ENCODE measurements at places on chromosomes 7 and 10. TPM values are rescaled to one million over a fixed set of nuclear protein-coding genes. Genes with fewer than 3 reads are reported as not detected.

SPAG6 gene
- polyA plus RNA-seq = 2.1 TPM

- H3K27me3 ChIP-seq = peaks cover 38% of the 10 kb centered on the region
- DNase-seq = no peak
- H3K4me3 ChIP-seq = peak overlapping the region; percentile 28
- no peak overlapping the region for H3K27ac ChIP-seq
Measured at GRCh38 chr7:6530626-6531491, 20.4 kb downstream of the GRID2IP start.

ZNF800 gene
- 22.4 TPM for polyA plus RNA-seq

SPDYE11 gene
- 0.82 TPM for polyA plus RNA-seq

RPEL1 gene
- 0.11 TPM for polyA plus RNA-seq

DNA sequence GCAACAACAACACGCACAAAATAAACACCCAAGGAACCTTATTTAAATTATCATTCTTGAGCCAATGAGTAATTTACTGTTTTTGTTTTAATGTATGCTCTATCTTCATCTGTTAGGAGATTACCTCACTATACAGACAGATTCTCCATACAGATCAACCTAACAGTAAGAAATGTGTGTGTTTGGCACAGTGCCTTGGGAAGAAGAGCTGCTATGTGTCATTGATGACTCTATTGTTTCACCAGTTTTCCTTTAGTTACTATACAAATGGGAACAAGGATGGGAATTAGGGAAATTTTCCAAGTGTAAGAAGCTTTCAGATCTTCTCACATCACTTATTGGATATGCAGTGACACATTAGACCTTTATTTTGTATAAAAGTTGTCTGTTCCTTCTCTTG is 640.3 kb downstream of the NRG3 start:
- H3K4me3 ChIP-seq = no peak overlapping the region
- DNase-seq = no peak
- H3K36me3 ChIP-seq = no peaks in the 10 kb centered on the region
- H3K27me3 ChIP-seq = no peaks in the 10 kb centered on the region
- no peak overlapping the region for H3K27ac ChIP-seq
- H3K4me1 ChIP-seq = no peaks in the 10 kb centered on the region

DNA sequence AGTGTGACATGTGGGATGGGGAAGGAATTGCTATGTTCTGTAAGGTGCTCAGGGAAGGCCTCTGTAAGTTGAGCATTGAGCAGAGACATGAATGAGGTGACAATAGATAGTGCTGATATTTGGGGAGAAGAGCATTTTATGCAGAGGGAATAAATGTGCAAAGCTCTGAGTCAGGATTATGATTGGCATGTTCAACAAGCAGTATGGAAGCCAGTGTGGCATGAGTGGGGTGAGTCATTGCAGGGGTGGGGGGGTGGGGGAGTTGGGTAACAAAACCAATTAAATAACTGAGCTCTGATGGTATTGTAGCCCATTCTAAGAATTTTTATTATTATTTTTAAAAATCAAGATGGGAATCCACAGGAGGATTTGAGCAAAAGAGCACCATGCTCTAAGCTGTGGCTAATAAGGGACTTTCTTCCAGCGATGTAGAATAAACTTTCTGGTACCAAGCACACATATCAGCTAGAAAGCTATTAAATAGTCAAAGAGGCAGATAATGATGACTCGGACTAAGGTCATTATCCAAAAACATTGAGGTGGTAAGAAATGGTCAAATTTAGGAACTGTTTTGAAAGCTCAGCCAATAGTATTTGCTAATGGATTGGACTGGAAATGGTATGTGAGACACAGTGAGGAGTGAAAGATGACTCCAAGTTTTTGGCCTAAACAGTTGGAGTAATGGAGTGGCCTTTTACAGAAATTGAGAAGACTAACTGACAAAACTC is 96.4 kb downstream of the PRKG1 start:
- no peak overlapping the region for H3K27ac ChIP-seq
- DNase-seq = no peak
- H3K36me3 ChIP-seq = no peaks in the 10 kb centered on the region
- H3K4me3 ChIP-seq = no peak overlapping the region

SYNPO2L gene
- polyA plus RNA-seq = 1.0 TPM

DNA sequence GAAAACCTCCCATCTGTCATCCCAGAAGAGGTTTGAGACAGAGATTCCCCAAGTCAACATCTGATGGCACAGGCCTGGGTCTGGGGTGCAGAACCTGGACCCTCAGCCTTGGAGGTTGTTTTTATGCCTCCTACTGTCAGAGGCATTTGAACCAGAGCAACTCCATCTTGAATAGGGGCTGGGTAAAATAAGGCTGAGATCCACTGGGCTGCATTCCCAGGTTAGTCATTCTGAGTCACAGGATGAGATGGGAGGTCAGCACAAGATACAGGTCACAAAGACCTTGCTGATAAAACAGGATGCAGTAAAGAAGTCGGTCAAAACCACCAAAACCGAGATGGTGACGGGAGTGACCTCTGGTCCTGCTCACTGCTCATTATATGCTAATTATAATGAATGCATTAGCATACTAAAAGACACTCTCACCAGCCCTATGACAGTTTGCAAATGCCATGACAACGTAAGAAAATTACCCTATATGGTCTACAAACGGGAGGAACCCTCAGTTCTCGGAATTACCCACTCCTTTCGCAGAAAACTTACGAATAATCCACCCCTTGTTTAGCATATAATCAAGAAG is 92.0 kb downstream of the ITGA8 start:
- H3K36me3 ChIP-seq = no peaks in the 10 kb centered on the region
- no peak overlapping the region for H3K27ac ChIP-seq
- H3K27me3 ChIP-seq = no peaks in the 10 kb centered on the region
- no peak overlapping the region for H3K4me3 ChIP-seq

DNA sequence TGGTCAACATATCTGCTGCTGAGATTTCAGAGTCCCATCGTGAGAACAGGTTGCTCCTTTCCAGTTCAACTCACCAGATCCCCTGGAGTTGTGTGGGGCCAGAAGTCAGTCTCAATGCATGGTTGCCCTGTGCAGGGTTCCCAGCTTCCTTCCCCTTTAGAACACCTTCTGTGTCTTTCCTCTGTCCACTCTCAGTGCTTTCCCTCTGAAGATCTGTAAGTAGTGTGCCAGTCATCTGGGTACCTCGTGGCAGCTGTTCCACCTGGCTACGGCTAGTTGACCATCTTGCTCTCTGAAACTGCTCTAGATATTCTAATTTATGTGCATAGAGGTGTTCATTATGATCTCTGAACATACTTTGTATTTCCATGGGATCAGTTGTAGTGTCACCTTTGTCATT is 36.1 kb upstream of the PRSS37 start:
- no peaks in the 10 kb centered on the region for H3K27me3 ChIP-seq
- H3K36me3 ChIP-seq = no peaks in the 10 kb centered on the region
- no peak overlapping the region for H3K4me3 ChIP-seq

DNA sequence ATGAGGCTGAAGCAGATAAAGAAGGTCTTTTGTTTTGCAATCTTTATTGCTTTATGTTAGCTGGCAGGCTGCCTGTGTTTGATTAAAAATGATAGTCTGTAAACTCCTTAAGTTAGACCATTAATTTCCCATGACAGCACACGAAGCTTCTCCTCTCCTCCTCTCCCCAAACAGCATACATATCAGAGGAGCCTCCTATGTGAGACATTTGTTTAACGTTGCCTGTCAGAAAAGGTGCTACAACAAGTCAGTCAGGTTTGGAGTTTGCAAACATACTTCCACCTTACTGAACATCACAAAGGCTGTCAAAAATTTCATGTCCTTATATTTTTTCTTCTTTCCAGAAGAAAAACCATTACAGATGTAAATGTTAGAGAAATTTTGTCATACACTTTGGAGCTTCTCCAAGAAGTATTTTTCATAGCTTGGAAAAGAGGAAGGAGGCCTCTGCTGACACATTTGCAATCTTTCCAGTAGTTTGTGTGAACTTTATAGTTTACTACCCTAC is 393.1 kb downstream of the EXOC4 start:
- H3K27me3 ChIP-seq = no peaks in the 10 kb centered on the region
- no peak overlapping the region for H3K27ac ChIP-seq
- DNase-seq = no peak
- H3K4me1 ChIP-seq = peaks cover 7% of the 10 kb centered on the region
- no peaks in the 10 kb centered on the region for H3K36me3 ChIP-seq
- no peak overlapping the region for H3K4me3 ChIP-seq

DNA sequence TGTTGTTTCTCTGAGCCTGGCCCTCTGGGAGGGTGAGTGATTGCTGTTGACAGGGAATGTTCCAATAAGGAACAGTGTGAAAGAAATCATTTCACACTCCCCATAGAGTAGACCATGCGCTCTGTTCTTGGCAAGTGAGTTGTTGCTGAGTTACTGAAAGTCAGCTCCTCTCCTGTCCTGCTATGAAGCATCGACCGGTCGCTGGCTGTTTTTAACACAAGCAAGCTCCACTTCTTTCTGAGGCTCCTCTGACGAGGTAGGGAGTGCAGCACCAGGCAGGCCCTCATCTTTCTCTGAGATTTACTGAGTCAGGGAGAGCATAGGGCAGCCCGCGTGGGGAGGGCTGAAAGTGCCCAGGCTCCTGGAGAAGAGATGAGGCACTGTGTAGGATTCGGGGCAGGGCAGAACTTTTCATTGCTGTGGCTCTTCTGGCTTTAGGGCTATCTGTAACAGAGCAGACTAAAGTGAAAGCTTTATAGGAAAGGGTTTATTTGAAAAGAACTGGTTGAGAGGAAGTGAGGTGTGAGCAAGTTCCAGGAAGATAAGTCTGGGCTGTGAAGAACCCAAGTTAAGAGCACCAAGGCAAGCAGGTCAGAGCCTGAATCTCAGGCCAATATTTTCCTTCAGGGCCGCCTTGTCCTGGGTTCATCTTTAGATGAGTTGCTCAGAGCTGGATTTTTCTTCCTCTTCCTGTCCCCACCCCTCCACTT is 332.2 kb downstream of the CCSER2 start:
- H3K4me3 ChIP-seq = no peak overlapping the region
- no peaks in the 10 kb centered on the region for H3K27me3 ChIP-seq
- no peaks in the 10 kb centered on the region for H3K36me3 ChIP-seq
- H3K4me1 ChIP-seq = no peaks in the 10 kb centered on the region
- no peak for DNase-seq
- no peak overlapping the region for H3K27ac ChIP-seq

- no peak overlapping the region for H3K4me3 ChIP-seq
- H3K27ac ChIP-seq = no peak overlapping the region
- no peaks in the 10 kb centered on the region for H3K36me3 ChIP-seq
- DNase-seq = no peak
- H3K27me3 ChIP-seq = no peaks in the 10 kb centered on the region
Measured at GRCh38 chr10:94608559-94608958, 63.0 kb downstream of the HELLS start.

GRCh38 chr10:113161066-113161465 is 211.0 kb downstream of the TCF7L2 start:
- no peaks in the 10 kb centered on the region for H3K27me3 ChIP-seq
- no peak overlapping the region for H3K27ac ChIP-seq
- DNase-seq = no peak
- H3K36me3 ChIP-seq = peaks cover 58% of the 10 kb centered on the region

DNA sequence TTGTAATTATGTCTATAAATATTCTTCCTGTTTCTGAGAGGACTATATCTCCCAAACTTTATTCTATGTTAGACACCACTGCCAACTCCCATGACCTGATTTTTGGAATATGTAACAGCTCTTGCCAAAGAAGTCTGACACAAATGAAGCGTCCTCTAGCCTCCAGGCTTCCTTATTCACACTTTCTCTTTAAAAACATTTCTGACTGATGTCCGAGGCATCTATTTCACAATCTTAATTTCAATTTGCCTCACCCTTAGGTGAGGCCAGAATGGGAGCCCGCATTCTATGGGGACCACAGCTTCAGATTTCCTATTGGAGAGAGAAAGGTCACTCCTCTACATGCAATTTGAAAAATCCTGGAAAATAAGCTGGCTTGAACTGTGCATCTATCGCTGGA is 873.2 kb downstream of the GATA3 start:
- no peaks in the 10 kb centered on the region for H3K27me3 ChIP-seq
- H3K36me3 ChIP-seq = no peaks in the 10 kb centered on the region
- no peak overlapping the region for H3K27ac ChIP-seq
- no peaks in the 10 kb centered on the region for H3K4me1 ChIP-seq
- no peak for DNase-seq

DNA sequence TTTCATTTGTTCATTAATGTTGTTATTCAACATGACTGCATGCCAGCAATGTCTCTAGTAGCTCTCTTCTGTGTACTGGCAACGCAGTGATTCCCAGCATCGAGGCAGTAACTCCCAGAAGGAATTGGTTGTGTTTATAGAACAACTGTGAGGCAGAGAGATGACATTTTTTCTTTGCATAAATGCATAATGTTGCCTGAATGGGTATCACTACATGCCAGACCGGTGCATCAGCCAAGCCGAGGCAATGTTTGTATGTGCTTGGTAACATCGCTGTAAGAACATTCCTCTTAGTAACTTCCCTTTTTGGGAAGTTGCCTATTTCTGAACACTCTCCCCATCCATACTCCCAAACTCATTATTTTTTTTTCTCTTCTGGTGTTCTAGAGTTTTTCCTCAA is 182.9 kb downstream of the HTR7 start:
- peak; percentile 11 for DNase-seq
- no peaks in the 10 kb centered on the region for H3K27me3 ChIP-seq
- H3K36me3 ChIP-seq = no peaks in the 10 kb centered on the region
- H3K4me1 ChIP-seq = no peaks in the 10 kb centered on the region

- no peak overlapping the region for H3K4me3 ChIP-seq
- H3K27ac ChIP-seq = no peak overlapping the region
- DNase-seq = no peak
- H3K4me1 ChIP-seq = no peaks in the 10 kb centered on the region
- H3K27me3 ChIP-seq = no peaks in the 10 kb centered on the region
- H3K36me3 ChIP-seq = no peaks in the 10 kb centered on the region
Measured at GRCh38 chr10:1650542-1651269, 86.6 kb downstream of the ADARB2 start.

GRCh38 chr7:102044984-102045673 is 227.7 kb downstream of the CUX1 start:
- H3K4me3 ChIP-seq = no peak overlapping the region
- H3K4me1 ChIP-seq = no peaks in the 10 kb centered on the region
- H3K27ac ChIP-seq = peak overlapping the region; percentile 6
- peak; percentile 86 for DNase-seq
- no peaks in the 10 kb centered on the region for H3K27me3 ChIP-seq

DNA sequence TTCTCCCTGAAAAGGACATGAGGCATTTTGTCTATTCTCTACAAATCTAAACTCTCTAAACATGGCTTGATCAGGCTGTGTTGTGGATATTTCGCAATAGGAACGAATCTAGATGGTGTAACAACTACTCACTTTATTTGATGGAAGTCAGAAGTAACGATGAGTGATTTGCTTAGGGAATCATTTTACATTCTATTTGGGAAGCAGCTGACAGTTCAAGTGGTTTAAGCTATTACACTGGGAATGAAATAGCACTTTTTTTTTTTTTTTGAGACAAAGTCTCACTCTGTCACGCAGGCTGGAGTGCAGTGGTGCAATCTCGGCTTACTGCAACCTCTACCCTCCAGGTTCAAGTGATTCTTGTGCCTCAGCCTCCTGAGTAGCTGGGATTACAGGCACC is 44.1 kb downstream of the NPY start:
- DNase-seq = peak; percentile 15
- no peaks in the 10 kb centered on the region for H3K36me3 ChIP-seq
- H3K27ac ChIP-seq = peak overlapping the region; percentile 39
- no peaks in the 10 kb centered on the region for H3K27me3 ChIP-seq
- H3K4me1 ChIP-seq = no peaks in the 10 kb centered on the region
